ENCODE measurements at places on chromosomes 5 and 9. TPM values are rescaled to one million over a fixed set of nuclear protein-coding genes. Genes with fewer than 3 reads are reported as not detected.

SLC12A2 gene
- total RNA-seq: 5.1 TPM

STPG3 gene
- total RNA-seq: not detected

TRIM36 gene
- 1.0 TPM for total RNA-seq

CCDC152 gene
- total RNA-seq: not detected

FLT4 gene
- 2.3 TPM for total RNA-seq

SLC22A4 gene
- total RNA-seq: 5.2 TPM

DOCK2 gene
- 12.5 TPM for total RNA-seq

SV2C gene
- not detected for total RNA-seq

CCL28 gene
- 4.8 TPM for total RNA-seq

PGM5 gene
- not detected for total RNA-seq

PCDHB13 gene
- 0.93 TPM for total RNA-seq

FBXL7 gene
- total RNA-seq: 0.12 TPM

MARCOL gene
- total RNA-seq: not detected

C5orf15 gene
- total RNA-seq: 85.0 TPM

OCLN gene
- total RNA-seq: 1.3 TPM

PRR7 gene
- total RNA-seq: 50.5 TPM

KIF27 gene
- 0.67 TPM for total RNA-seq

ADAMTS16 gene
- total RNA-seq: 13.8 TPM

MARVELD2 gene
- total RNA-seq: 5.4 TPM

WNK2 gene
- total RNA-seq: not detected

PCDH12 gene
- total RNA-seq: not detected

CDH12 gene
- total RNA-seq: not detected

PCDH1 gene
- total RNA-seq: 27.3 TPM

MAN2A1 gene
- total RNA-seq: 5.5 TPM

F2RL1 gene
- 11.9 TPM for total RNA-seq

EGFLAM gene
- total RNA-seq: not detected

MYOT gene
- total RNA-seq: not detected

ENG gene
- 2.1 TPM for total RNA-seq

DBH gene
- total RNA-seq: not detected

PARP8 gene
- total RNA-seq: 2.7 TPM

MARCHF11 gene
- not detected for total RNA-seq

SYK gene
- total RNA-seq: 4.4 TPM

DMGDH gene
- total RNA-seq: 9.6 TPM

NNT gene
- 32.5 TPM for total RNA-seq

NEURL1B gene
- 13.8 TPM for total RNA-seq

Measured in Caki2 (cell line).